Nucleus accumbens (tissue), 56 donors: ENCODE measurements at places on chromosomes 11 and 22.

DNA sequence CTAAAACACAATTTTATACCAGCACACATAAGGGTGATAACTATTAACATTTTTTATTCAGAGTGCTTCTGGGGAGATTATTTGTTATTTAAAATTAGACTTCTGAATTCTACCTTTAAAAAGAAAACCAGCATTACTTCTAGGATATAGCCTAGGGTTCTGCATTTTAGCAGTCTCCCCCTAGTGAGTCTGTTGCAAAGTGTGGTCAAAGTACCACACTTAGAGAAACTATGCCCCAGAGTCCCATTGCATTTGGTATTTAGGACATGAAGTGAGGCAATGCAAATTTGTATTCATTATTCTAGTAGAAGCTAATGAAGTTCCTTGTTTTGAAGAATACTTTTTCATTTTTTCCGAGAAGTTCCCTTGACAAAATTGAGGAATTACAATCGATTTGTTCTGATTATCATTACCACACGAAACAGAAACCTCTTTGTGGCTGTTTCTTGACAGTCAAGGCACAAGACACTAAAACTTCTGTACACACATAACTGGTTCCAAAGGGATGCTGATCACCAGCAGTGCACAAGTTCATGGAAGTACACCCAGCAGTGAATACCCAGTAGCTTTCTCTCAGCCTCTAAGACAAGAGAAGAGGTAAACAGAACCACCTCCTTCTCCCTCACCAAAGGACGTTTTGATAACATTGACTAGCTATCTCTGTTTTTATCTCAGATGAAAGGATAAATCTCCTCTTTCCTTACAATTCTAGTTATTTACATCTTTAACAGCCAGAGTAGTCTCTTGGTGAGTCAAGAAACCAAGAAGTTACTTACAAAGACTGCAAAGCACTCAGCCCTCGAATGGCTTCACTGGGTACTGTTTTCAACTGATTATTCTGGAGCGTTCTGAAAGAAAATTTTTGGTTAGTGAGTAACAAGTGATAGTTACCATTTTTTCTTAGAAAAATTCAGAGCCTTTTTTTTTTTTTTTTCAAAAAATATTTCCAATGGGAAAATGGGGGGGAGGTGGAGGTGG, 27.6 kb upstream of the CCDC34 start:
- no peak for DNase-seq

GRCh38 chr22:42427167-42427566, 5.0 kb downstream of the NFAM1 start:
- no peak for DNase-seq

DNA sequence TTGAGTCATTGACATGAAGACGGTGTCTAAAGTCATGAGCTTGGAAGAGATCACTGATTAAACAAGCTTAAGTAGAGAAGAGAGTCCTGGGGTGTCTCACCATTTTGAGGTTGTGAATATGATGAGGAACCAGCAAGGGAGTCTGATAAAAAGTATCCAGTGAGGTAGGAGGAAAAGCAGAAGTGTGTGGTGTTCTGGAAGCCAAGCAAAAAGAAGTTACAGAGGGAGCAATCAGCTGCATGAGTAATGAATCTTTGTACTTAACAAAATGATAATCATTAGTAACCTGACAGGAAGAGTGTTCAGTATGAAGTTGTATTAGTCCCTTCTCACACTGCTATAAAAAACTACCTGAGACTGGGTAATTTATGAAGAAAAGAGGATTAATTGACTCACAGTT, 131.3 kb downstream of the C11orf87 start:
- DNase-seq, result no peak

DNA sequence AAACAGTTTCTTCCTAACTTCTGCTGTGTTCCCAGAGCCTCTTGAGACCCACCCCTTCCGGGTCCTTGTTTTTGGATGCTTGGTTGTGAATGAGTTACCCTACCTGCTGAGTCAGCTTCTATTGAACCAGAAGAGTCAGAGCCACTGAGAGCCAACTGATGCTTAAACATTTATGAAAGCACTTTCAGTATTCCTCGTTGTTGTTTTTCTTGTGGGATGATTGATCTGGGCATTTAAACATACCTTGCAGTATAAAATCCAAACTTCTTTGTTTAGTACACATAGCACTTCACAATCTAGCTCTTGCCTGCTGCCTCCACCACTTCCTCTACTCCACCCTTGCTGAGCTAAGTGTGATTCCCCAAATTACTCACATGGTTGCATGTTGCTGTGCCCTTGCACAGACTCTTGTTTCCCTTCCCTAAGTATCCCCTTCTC, 5.5 kb downstream of the PRSS23 start:
- DNase-seq, result no peak

DNA sequence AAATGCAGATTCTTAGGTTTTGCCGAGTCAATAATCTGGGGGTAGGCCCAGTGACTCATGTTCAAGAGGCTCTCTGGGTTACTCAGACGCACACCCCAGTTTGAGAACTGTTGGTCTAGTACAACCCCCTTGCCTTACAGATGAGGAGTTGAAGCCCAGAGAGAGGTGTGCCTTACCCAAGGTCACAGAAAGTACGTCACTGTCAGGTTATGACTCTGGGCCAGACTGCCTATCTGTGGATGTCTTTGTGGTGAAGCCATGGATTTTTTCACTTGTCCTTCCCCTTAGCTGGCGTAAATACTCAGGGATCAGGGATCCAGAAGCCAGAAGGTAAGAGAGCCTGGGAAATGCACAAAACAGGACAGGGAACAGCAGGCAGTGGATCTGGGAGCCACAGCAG, 25.2 kb upstream of the NECTIN1 start:
- no peak for DNase-seq

- no peak for DNase-seq
Observed at GRCh38 chr11:44014968-44015623, 32.7 kb upstream of the ACCSL start.
